ENCODE measurements at places on chromosomes 7 and 10. TPM values are rescaled to one million over a fixed set of nuclear protein-coding genes. Genes with fewer than 3 reads are reported as not detected.

GRCh38 chr10:99685597-99685967 is 26.3 kb downstream of the ENTPD7 start:
- DNase-seq = no peak
- no peak overlapping the region for H3K4me3 ChIP-seq
- no peaks in the 10 kb centered on the region for H3K36me3 ChIP-seq
- H3K27ac ChIP-seq = no peak overlapping the region
- no peaks in the 10 kb centered on the region for H3K27me3 ChIP-seq
- no peaks in the 10 kb centered on the region for H3K4me1 ChIP-seq

DNA sequence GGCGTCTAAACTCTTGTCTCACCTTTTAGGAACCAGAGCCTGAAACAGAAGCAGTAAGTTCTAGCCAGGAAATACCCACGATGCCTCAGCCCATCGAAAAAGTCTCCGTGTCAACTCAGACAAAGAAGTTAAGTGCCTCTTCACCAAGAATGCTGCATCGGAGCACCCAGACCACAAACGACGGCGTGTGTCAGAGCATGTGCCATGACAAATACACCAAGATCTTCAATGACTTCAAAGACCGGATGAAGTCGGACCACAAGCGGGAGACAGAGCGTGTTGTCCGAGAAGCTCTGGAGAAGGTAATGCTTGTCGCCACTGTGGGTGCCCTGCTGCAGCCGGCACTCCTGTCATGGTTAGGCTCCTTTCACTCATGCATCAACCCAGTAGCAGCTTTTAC is 113.1 kb downstream of the ZMYND11 start:
- no peaks in the 10 kb centered on the region for H3K36me3 ChIP-seq
- no peak for DNase-seq
- no peak overlapping the region for H3K27ac ChIP-seq
- no peak overlapping the region for H3K4me3 ChIP-seq
- H3K4me1 ChIP-seq = no peaks in the 10 kb centered on the region

- no peaks in the 10 kb centered on the region for H3K4me1 ChIP-seq
- no peak for DNase-seq
- no peaks in the 10 kb centered on the region for H3K36me3 ChIP-seq
- H3K27me3 ChIP-seq = peaks cover 22% of the 10 kb centered on the region
- H3K27ac ChIP-seq = no peak overlapping the region
Observed at GRCh38 chr10:84552478-84552877, 224.1 kb downstream of the CCSER2 start.

GRCh38 chr7:47763063-47763974 is 181.4 kb upstream of the TNS3 start:
- H3K27ac ChIP-seq = peak overlapping the region; percentile 93
- no peaks in the 10 kb centered on the region for H3K36me3 ChIP-seq
- no peaks in the 10 kb centered on the region for H3K27me3 ChIP-seq
- peaks cover 41% of the 10 kb centered on the region for H3K4me1 ChIP-seq

- H3K36me3 ChIP-seq = no peaks in the 10 kb centered on the region
- no peak for DNase-seq
- no peaks in the 10 kb centered on the region for H3K4me1 ChIP-seq
Observed at GRCh38 chr7:150449206-150449952, 1.1 kb upstream of the GIMAP8 start.

DNA sequence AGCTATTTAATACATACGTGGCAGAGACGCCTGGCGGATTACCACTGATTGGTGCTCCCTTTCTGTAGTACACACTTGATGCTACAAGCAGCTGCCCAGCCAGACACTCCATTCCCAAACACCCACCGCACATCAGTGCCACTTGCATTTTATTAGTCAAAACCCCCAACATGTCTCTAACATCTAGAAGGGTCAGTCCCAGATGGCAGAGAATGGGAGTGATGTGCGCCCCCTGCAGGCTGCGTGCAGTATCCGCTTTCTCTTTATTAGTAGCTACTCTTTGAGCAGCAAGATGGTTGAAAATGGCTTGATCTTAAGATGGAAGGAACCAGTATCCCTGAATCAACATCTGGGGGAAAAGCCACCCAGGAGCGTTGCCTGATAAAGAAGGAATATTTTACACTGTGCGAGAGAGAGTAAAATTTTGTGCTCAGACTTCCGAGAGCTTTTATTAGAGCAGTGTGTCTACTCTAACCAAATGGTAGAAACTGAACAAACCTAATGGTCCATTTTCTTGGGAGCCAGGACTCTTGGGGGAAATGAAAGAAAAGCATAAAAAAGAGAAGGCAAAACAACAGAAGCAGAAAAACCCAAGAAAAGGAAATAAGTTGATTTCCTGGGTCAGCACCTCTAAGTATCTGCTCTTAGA is 78.3 kb downstream of the ST8SIA6 start:
- no peaks in the 10 kb centered on the region for H3K4me1 ChIP-seq
- no peak overlapping the region for H3K4me3 ChIP-seq
- no peak for DNase-seq
- H3K27me3 ChIP-seq = no peaks in the 10 kb centered on the region

GRCh38 chr10:52539463-52539862 is 225.4 kb downstream of the DKK1 start:
- H3K27ac ChIP-seq = no peak overlapping the region
- H3K4me1 ChIP-seq = peaks cover 5% of the 10 kb centered on the region
- DNase-seq = no peak
- no peaks in the 10 kb centered on the region for H3K36me3 ChIP-seq
- no peaks in the 10 kb centered on the region for H3K27me3 ChIP-seq

Gene ARF5
- total RNA-seq = 243 TPM

DNA sequence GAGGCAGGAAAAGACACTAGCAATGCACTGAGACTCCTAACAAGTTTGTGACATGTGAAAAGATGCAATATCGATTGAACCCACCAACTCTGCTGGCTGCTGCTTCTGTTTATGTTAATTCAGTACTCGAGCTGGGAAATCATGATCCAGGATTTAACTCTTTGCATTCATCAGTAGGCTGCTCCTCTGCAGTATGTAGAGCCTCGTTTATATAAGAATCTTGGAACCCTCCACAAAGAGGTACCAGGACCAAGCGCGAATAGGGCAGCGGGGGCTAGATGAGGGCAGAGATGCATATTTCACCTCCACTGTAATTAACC is 7.8 kb downstream of the PRKAG2 start:
- no peaks in the 10 kb centered on the region for H3K36me3 ChIP-seq
- DNase-seq = no peak
- no peak overlapping the region for H3K4me3 ChIP-seq
- H3K4me1 ChIP-seq = no peaks in the 10 kb centered on the region
- no peaks in the 10 kb centered on the region for H3K27me3 ChIP-seq
- H3K27ac ChIP-seq = no peak overlapping the region

Gene FXYD4
- total RNA-seq = not detected

Gene CHCHD3
- total RNA-seq = 79.8 TPM

DNA sequence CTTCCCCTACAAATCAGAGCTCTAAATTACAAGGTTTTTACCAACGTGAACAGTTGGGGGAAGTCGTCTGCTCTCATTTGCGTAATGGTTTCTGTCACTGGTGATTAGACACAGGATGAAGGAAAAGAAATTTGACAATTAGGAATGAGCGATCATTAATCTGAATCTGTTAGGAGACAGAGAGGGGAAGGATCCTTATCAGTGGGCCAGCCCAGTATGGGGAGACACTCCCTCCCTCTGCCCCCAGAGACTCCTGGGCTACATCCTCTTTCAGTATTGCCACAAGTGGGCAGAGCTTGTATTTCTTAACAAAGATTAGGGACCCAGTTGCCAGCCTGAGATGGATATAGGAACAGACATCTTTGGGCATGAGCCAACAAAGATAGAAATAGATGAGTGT is 15.5 kb downstream of the HIF1AN start:
- H3K4me1 ChIP-seq = peaks cover 8% of the 10 kb centered on the region
- DNase-seq = no peak
- H3K36me3 ChIP-seq = no peaks in the 10 kb centered on the region
- no peak overlapping the region for H3K27ac ChIP-seq

DNA sequence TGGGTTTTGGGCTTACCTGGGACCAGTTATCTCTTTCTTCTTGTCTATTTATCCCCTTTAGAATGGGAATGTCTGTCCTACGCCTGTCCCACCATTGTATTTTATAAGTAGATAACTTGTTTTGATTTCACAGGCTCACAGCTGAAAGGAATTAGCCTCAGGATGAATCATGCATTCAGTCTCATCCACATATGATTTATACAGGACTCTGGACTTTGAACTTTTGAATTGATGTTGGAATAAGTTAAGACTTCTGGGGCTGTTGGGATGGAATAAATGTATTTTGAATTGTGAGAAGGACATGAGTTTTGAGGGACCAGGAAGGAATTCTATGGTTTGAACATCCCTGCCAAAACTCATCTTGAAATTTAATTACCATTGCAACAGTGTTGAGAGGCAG is 112.6 kb downstream of the AMPH start:
- no peak for DNase-seq
- no peak overlapping the region for H3K4me3 ChIP-seq
- H3K36me3 ChIP-seq = no peaks in the 10 kb centered on the region
- no peak overlapping the region for H3K27ac ChIP-seq
- no peaks in the 10 kb centered on the region for H3K27me3 ChIP-seq
- no peaks in the 10 kb centered on the region for H3K4me1 ChIP-seq

GRCh38 chr10:86961481-86962091 is 3.2 kb downstream of the SNCG start:
- peaks cover 21% of the 10 kb centered on the region for H3K4me1 ChIP-seq
- no peak overlapping the region for H3K27ac ChIP-seq
- DNase-seq = peak; percentile 5
- no peaks in the 10 kb centered on the region for H3K27me3 ChIP-seq

GRCh38 chr10:86946213-86947155 is 10.9 kb downstream of the MMRN2 start:
- no peak overlapping the region for H3K4me3 ChIP-seq
- H3K36me3 ChIP-seq = no peaks in the 10 kb centered on the region
- no peak for DNase-seq
- no peak overlapping the region for H3K27ac ChIP-seq

DNA sequence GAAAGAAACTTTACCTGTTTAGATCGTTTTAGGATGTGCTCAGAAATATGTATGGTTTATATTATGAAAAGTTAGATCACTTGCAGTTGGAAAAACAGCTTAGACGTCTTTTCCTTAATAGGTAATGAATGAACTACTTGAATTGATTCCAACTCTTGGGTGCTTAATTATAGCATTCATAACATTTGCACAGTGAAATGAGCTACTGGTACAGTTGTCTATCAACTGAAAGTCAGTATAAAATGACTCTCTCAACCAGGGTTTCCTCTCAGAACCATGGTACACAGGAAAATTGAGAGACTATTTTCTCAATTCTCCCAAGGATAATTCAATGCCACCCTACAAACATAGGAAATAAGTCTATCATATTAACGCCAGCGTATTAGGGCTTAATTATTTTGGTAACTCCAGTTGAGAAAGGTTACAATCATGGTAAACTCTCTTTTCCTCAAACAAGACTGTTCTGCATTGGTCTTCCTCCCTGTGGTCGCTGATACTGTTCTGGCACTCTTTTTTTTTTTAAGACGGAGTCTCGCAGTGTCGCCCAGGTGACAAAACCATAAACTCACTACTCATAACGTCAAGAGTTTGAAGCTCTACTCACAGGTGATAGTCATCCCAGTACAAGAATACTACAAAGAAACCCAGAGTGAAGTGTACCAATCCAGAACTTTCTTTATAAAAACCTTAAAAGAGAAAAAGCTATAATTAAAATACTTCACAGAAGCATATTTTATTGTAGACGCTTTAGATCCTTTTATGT is 2.0 kb downstream of the ANLN start:
- no peaks in the 10 kb centered on the region for H3K36me3 ChIP-seq
- H3K4me3 ChIP-seq = no peak overlapping the region
- no peak for DNase-seq
- H3K27ac ChIP-seq = peak overlapping the region; percentile 68
- H3K4me1 ChIP-seq = peaks cover 9% of the 10 kb centered on the region

Gene SLC26A4
- total RNA-seq = not detected

Gene IDI2
- not detected for total RNA-seq

GRCh38 chr10:55163388-55163979 is 362.5 kb upstream of the PCDH15 start:
- no peaks in the 10 kb centered on the region for H3K36me3 ChIP-seq
- no peaks in the 10 kb centered on the region for H3K27me3 ChIP-seq
- no peaks in the 10 kb centered on the region for H3K4me1 ChIP-seq

Gene GDI2
- 361 TPM for total RNA-seq

Measured in hepatocyte (in vitro differentiated cells).